ENCODE measurements at places on chromosomes 1 and 21.
A peak's percentile ranks its signal among the peaks of the same experiment; 100 is the strongest.

- DNase-seq: no peak
Observed at GRCh38 chr1:224292419-224292818, 37.6 kb downstream of the NVL start.

DNA sequence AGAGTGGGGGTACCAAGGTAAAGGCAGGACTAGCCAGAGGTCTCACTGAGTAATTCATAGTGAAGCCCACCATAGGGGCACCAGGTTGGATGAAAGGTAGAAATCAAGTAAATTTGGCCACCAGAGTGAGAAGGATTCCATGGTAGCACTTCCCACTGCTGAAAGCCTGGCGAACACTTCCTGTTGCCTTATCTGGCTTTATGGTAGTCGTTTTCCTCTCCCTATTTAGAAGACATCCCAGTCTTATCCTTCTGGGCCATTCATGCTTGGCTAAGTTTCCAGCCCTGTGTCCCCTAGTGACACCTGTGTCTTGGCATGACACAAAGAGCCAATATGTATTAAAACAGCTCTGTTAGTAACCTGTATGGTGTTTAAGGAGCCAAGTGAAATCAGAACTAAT is 74.3 kb upstream of the SIPA1L2 start:
- no peak for DNase-seq

GRCh38 chr1:7388488-7389185 is 382.5 kb upstream of the VAMP3 start:
- DNase-seq: no peak

DNA sequence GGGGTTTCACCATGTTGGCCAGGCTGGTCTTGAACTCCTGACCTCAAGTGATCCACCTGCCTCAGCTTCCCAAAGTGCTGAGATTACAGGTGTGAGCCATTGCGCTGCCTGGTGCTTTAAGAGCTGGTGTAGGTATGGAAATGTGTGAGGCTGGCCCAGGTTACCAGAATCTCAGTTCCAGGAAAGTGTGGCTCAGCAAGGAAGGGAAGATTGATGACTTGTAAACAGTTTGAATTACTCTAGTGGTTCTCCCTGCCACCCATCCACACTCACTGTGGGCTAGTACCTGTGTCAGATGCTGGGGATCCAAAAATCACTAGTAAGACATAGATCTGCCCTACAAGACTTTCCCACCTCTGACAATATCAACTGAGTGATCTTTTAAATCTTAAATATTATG is 34.5 kb upstream of the SLC35D1 start:
- no peak for DNase-seq

GRCh38 chr21:37356706-37357105 is 9.9 kb upstream of the DYRK1A start:
- no peak for DNase-seq

- no peak for DNase-seq
Observed at GRCh38 chr1:54244655-54245054, 44.7 kb downstream of the MRPL37 start.

DNA sequence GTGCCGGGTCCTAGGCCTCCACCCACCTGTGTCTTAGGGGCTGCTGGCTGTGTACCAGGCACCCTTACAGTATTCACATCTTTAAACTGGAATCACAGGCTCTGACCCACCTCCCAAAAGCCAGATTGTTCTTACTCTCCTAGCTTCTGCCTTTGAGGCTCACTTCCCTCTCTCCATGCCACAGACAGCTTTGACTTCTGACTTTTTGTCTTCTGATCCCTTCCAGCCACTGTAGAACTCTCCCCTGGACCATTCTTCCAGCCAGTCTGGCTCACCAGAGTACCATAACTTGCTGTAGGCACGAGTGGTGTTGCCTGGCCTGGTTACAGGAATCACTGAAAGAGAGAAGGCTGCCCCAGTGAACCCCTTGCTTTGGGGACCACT is 58.1 kb upstream of the STUM start:
- no peak for DNase-seq

- peak; percentile 78 for DNase-seq
Observed at GRCh38 chr1:219798283-219799030, 129.9 kb downstream of the SLC30A10 start.

DNA sequence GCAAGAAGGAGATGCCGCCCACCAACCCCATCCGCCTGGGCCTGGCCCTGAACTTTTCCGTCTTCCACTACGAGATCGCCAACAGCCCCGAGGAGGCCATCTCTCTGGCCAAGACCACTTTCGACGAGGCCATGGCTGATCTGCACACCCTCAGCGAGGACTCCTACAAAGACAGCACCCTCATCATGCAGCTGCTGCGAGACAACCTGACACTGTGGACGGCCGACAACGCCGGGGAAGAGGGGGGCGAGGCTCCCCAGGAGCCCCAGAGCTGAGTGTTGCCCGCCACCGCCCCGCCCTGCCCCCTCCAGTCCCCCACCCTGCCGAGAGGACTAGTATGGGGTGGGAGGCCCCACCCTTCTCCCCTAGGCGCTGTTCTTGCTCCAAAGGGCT is 732 bp downstream of the SFN start:
- no peak for DNase-seq

DNA sequence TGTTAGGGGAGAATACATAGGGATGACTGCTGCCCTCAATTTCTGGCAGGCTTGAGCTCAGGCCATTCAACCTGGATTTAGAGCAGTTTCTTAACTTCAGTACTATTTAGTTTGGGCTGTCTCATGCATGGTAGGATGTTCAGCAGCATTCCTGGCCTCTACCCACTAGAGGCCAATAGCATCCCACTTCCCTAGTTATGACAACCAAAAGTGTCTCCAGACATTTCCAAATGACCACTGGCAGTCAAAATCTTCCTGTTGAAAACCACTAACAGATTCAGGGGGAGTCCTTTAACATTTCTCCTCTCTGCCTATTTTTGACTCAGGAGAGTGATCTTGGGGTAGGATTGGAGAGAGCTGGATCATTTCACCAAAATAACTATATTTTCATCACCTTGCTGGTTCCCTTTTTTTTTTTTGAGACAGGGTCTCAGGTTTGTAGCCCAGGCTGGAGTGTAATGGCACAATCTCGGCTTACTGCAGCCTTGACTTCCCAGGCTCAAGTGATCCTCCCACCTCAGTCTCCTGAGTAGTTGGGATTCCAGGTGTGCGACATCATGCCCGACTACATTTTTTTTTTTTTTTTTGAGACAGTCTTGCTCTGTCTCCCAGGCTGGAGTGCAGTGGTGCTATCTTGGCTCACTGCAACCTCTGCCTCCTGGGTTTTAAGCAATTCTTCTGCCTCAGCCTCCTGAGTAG is 8.7 kb downstream of the GNAT2 start:
- DNase-seq: peak; percentile 77

DNA sequence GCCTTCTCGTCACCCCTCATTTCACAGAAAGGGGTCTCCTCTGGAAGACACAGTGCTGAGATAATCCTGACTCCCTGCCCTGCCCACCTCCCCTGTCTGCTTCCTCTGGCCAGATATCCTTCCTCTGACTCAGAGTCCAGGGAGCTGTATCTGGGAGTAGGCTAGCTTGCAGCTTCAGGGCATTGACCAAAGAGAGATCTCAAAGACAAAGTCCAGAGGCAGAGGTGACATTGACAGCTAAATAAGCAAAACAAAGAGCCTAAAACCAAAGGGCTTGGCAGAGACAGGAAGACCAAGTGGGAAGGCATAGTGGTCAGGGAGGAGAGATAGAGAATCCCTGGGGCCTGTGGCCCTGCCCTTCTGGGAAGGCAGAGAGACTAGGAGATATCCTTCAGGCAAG is 64.9 kb downstream of the TNR start:
- no peak for DNase-seq

- no peak for DNase-seq
Observed at GRCh38 chr1:114026797-114027196, 47.5 kb downstream of the OLFML3 start.

- DNase-seq: no peak
Observed at GRCh38 chr1:76587212-76587611, 280.1 kb upstream of the ST6GALNAC5 start.

GRCh38 chr1:22210176-22210575 is 67.3 kb upstream of the WNT4 start:
- DNase-seq: no peak

DNA sequence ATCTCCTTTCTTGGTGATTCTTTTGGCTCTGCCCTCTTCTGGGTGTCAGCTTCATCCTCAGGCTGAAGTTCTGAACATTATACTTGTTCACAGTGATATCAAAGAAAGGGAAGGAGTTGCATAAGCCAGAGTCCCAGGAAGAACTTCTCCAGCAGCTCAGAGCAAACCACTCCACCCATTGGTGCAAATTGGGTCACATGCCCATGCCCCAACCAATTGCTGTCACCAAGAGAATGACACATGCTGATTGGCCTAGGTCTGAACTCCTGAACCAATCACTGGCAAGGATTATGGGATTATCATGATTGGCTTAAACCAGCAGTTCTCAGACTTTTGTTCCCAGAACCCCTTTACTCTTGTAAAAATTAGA is 256.5 kb upstream of the TMEM51 start:
- DNase-seq: no peak

DNA sequence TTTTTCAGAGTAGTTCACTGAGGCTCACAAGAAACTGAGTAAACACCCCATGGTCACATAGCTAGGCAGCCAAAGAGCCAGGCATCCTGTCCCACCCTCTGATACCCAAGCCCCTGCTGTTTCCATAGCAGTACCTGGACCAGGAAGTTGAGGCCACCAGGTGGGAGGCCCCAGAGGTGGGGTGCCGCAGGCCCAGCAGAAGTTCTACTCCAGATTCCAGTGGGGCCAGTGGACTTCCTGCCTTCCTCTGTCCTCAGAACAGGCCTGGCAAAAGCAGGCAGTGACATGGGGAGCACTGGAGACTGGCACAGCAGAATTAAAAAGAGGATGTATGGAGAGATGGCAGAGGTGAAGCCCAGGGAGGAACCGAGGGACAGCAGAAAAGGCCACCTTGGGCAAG is 19.0 kb downstream of the FOXO6 start:
- no peak for DNase-seq

- peak; percentile 75 for DNase-seq
Observed at GRCh38 chr21:43880111-43880985, 15.3 kb downstream of the AGPAT3 start.

DNA sequence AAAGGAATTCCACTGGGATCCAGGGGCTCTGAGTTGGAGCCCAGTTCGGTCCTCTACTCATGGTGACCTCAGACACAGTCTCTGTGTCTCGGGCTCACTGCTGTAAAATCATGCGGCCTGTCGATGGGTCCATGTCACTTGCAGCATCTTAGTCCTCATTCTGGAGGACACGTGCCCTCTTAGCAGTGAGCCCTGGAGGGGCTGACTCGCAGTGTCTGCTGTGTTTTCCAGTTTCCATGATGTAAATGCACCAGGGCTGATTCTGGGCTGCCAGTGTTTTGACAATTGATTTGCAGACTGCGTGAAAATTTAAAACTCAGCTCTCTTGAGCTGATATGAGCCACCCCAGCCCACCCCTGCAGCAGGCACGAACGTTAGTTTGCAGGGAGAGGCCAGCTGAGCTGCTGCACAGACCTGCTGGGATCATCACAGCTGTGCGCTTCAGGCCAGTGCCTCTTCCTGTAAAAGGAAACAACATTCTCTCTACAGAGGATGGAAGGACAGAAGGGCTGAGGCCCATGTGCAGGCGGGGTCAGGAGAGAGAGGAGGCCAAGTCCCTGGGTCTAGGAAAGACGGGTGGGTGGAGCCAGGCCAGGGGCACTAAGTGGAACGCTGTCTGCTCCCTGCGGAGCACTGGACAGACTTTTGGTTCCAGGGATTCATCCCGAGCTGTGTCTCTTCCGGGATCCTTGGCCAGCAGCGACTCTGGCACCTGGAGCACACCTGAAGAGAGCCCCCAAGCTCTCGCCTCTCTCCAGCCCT is 42.6 kb downstream of the RSPH1 start:
- DNase-seq: no peak

- peak; percentile 26 for DNase-seq
Observed at GRCh38 chr1:183515002-183515689, 42.8 kb downstream of the SMG7 start.

- peak; percentile 52 for DNase-seq
Observed at GRCh38 chr1:21205416-21205815, 28.7 kb upstream of the EIF4G3 start.
